ENCODE measurements at places on chromosomes 16 and 17.

DNA sequence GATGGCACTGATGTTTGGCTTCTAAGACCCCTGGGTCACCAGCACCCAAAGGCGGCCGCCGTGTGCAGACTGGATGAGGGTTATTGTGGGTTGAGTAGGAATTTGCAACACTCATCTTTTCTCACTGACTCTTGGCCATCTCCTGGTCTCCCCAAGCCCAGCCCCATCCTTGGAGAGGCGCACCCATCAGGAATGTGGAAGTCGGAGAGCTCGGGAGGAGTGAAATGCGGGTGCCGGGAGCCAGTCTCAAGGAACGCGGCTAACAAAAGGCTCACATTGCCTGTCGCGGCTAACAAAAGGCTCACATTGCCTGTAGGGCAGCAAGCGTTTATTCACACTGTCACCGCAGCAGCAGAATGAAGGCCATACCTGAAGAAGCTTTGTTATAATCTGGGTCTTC, 248.6 kb downstream of the FOXL1 start:
- DNase-seq: no peak

GRCh38 chr17:77926981-77927380, 31.5 kb upstream of the TNRC6C start:
- DNase-seq: no peak

GRCh38 chr17:14986127-14986526, 279.0 kb downstream of the PMP22 start:
- DNase-seq: no peak

GRCh38 chr16:88289968-88290401, 92.8 kb upstream of the ZNF469 start:
- no peak for DNase-seq

GRCh38 chr17:66716236-66717026, 118.5 kb upstream of the CACNG5 start:
- DNase-seq: no peak

- DNase-seq: no peak
These were observed 970.3 kb upstream of the RBFOX1 start for GRCh38 chr16:6362321-6362720.

DNA sequence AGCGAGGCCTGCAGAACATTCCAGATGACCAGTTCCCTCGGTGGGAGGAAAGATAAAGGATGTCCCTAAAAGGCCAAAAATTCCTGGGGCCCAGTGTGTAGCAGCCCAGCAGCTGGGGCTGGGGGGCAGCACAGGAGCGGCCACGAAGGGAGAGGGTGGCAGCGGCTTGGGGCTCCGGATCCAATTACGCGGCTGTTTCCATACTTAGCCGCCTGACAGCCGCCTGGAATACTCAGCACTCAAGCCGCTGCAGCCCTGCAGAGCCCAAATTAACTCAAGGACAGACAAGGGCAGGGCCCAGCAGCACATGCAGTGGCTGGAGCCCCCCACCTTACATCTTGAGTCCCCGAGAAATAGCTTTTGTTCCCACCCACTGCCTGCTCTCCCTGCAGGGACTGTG, 1.3 kb downstream of the SRL start:
- no peak for DNase-seq

DNA sequence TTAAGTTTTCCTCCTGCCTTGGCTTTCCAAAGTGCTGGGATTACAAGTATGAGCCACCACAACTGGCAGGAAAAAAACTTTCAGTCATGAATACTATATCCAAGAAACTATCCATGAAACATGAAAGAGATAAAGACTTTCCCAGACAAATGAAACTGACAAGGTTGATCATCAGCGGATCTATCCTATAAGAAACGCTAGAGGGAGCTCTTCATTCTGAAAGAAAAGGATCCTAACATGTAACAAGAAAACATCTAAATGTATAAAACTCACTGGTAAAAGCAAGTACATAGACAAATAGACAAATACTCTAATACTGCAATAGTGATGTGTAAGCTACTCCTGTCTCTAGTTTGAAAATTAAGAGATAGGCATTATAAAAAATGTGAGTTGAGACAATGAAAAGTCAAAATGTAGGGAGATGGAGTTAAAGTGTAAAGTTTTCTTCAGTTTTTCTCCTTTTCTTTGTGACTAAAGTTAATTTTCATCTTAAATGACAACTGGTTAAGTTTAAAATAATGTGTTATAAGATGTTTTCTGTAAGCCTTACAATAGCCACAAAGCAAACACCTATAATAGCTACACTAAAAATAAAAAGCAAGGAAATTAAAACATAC, 79.6 kb upstream of the TEKT1 start:
- no peak for DNase-seq

- DNase-seq: no peak
These were observed 3.1 kb downstream of the SLC5A2 start for GRCh38 chr16:31486045-31486444.

DNA sequence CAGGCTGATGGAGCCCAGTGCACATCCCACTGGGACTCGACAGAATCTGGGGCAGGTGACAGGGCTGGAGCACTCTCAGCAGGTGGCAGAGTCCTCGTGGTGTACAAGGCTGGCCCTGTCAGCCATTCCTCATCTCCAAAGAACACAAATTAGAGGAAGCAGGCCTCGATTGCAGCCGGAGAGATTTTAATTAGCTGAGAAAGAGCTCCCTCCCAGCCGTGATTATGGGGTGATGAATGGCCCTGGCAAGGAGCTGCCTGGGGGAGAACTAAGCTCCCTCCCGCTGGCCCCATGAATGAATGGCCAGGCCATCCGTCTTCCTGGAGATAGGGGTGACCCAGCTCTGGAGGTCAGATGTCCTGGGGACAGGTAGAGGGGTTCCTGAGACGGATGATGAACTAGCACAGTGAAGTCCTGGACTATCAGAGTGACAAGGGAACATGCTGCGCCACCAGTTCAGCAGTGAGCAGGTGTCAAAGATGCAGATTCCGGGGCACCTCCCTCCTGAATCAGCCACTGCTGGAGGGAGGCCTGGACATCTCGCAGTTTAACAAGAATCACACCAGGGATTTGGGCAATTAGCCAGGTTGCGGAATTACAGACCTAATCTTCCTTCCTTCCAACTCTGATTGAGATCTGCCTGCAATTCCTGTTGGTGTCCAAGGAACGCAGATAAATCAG, 35.5 kb downstream of the PIMREG start:
- no peak for DNase-seq

DNA sequence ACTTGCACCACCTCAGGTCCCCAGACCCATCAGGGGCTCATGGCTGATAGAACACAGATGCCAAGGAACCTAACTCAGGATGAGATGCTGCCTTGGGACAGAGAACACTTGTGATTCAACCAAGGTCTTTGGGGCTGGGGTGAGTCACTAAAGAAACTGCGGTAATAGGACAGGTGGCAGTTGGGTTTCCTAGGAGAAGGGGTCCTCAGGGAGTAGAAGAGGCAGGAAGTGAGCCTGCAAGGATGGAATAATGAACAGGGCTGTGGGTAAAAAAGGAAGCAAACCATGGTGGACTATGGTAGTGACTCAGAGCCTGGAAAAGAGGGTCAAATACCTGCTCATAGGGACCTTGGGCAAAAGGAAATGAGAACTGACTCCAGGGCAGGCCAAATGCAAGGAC, 6.5 kb upstream of the PNPO start:
- no peak for DNase-seq

DNA sequence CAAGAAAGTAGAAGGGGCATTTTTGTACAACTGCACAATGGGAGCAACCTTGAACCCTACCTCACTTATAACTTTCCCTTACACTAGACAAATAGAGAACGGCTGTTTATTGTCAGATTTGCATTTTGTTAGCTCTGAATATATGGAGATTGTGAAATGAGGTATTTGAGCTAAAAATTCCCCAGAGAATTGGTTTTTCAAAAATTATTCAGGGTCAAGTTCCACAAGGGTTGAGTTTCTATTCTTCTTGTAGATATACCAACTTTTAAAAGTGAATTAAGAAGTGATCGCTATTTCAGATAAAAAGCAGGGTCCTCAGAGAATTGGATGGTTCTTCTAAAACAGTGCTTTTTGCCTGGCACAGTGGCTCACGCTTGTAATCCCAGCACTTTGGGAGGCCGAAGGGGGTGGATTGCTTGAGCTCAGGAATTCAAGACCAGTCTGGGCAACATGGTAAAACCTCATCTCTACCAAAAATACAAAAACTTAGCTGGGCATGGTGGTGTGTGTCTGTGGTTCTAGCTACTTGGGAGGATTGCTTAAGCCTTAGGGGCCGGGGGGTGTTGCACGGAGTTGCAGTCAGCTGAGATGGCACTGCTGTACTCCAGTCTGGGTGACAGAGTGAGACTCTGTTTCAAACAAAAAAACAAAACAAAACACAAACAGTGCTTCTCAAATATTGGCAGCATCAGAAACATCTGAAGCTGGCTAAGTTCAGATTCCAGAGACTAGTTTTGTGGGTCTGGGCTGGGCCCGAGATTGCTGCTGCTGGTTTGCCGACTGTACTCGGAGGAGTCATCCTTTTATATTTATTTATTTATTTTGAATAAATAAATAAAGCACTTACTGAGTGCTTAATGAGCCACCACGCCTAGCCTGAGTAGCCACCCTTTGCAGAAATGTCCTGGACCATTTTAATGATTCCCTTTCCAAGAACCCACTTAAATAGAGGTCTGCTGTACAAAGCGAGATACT, 50.9 kb downstream of the PECAM1 start:
- DNase-seq: no peak

DNA sequence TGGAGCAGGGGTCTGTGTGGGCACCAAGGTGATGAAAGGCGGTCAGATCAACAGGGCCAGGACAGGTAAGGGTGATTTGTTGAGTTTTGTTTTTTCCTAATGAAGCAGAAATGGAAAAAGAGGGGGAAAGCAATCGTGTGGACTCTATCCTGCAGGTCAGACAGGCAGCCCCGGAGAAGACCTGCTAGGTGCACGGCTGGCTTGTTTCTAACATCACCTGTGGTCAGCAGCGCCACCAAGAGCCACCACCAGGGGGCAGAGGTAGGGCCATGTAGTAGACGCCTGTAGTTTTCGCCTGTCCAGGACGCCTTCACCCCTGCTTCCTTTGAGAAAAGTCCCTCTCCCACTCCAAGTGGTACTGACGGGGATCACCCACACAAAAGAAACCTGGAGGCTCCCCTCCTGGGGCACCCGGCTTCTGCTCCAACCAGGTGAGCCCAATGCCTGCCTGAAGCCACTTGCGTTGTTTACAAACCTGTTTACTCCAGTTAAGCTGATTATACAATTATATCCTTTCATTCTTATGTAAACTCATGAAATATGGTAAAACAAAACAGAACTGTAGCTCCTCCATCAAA, 54.2 kb upstream of the SEC14L1 start:
- DNase-seq: peak; percentile 67

DNA sequence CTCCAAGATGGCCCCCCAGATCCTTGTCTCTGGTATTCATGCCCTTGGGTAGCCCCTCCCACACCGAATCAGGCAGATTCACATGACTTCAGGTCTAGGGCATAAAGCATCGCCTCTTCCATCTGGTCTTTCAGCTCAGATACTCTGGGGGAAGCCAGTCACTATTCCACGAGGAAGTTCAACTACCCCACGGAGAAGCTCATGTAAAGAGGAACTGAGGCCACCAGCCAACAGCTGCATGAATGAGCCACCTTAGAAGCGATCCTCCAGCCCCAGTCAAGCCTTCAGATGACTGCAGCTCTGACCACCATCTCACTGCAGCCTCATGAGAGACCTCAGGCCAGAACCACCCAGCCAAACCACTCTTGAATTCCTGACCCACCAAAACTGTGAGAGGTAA, 54.1 kb downstream of the SOCS3 start:
- DNase-seq: no peak

DNA sequence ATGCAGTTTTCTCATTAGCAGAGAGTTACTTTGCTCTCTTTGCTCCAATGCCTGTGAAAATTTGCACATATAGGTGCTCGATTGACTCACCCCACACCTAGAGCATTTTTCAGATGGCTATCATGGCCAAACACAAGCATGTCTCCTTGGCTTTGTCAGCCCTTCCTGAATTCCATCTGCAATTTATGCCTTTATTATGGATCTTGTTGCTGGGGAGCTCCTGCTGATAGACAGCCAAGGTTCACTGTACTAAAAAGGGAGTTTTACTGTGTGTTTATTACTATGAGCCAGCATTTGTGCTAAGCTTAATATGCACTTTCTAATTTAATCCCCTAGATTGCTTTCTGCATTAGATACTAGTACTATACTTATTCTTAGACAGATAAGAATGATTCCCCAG, 93.3 kb downstream of the TOX3 start:
- DNase-seq: no peak

- DNase-seq: peak; percentile 61
These were observed at the start of gene COPZ2 for GRCh38 chr17:48037036-48037837. Gene COPZ2, minus strand, starts transcription at chr17:48037797. Its CDS starts 20 bp downstream, at chr17:48037777.

- no peak for DNase-seq
These were observed 449.4 kb upstream of the MON1B start for GRCh38 chr16:76741623-76742022.

- DNase-seq: no peak
These were observed 10.7 kb upstream of the USP10 start for GRCh38 chr16:84689111-84689510.

- no peak for DNase-seq
These were observed 210.1 kb upstream of the HS3ST4 start for GRCh38 chr16:25481636-25482035.

- no peak for DNase-seq
These were observed 1270.9 kb downstream of the CDH11 start for GRCh38 chr16:63850979-63851378.

GRCh38 chr17:59121901-59122480, 15.3 kb upstream of the TRIM37 start:
- no peak for DNase-seq

GRCh38 chr17:75816693-75817092, 27.5 kb downstream of the UNC13D start:
- DNase-seq: no peak

GRCh38 chr16:49452578-49452977, 79.0 kb downstream of the C16orf78 start:
- DNase-seq: no peak

GRCh38 chr17:5874486-5874885, 195.7 kb upstream of the WSCD1 start:
- DNase-seq: no peak

DNA sequence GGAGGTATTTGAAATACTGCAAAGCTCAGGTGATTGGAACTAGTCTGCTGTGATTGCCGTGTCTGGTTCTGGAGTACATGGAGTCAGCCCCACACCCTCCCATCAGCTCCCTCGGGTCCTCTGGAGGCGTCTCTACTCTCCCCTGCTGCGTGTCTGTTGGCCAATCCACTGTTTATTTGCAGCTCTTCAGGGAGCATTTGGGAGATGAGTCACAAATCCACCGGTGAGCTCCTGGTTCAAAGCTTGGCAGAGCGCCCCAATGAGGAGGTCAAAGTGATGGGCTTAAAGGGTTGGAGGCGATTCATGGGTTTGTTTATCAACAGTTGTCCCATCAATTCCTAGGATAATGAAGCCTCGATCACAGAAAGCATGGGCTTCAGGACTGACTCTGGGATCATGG, 14.6 kb downstream of the CALB2 start:
- no peak for DNase-seq

DNA sequence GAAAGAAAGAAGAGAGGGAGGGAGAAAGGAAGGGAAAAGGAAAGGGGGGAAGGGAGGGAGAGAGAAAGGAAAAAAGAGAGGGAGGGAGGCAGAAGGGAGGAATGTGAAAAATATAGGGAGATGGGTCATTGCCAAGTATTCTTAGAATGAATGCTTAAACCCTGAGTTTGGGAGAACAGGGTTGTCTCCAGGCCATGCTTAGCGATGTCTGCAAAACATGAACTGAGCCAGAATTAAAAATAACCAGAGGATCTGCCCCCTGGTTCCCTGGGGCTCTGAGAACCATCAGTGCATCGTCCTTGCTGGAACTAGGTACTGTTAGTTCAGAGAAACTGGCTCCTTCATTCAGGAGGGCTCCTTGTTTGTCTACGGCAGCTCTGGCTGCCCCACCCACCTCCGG, 170.4 kb downstream of the IRX5 start:
- DNase-seq: no peak
